ENCODE measurements at places on chromosomes 4 and X.
A peak's percentile ranks its signal among the peaks of the same experiment; 100 is the strongest.

GRCh38 chr4:175373031-175373430 lies 439.0 kb downstream of the GPM6A start:
- DNase-seq: no peak

GRCh38 chr4:73404042-73404441 lies at the start of gene ALB:
TSS of gene ALB (plus strand) at chr4:73404287. CDS start at chr4:73404328, 41 bp downstream.
- DNase-seq: no peak

GRCh38 chr4:9703391-9703790 lies 78.0 kb upstream of the DRD5 start:
- DNase-seq: peak; percentile 97

- DNase-seq: no peak
Measured at GRCh38 chr4:186030399-186030775, 38.6 kb upstream of the TLR3 start.

- no peak for DNase-seq
Measured at GRCh38 chr4:39025552-39026085, 6.6 kb downstream of the TMEM156 start.

GRCh38 chrX:150507251-150507856 lies 61.1 kb upstream of the MTM1 start:
- peak; percentile 73 for DNase-seq

- no peak for DNase-seq
Measured at GRCh38 chrX:38166478-38167083, 54.1 kb downstream of the SRPX start.

DNA sequence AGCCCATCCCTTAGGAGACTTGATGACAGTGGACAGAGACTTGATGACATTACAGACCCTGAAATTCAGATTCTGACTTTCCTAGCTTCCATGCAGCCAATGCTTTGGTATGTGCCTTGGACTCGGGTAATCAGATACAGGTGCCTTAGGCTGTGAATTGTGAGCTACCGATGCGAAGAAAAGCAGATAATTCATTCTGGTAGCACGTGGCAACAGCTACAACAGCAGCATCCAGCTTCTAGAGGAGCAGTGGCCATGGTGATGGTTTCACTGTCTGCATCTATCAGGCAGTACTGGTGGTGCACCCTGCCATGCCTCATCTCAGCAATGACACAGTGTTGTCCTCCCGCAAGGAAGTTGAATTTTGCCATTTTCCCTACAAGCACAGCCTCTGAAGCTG lies 126.9 kb upstream of the TAPT1 start:
- no peak for DNase-seq

DNA sequence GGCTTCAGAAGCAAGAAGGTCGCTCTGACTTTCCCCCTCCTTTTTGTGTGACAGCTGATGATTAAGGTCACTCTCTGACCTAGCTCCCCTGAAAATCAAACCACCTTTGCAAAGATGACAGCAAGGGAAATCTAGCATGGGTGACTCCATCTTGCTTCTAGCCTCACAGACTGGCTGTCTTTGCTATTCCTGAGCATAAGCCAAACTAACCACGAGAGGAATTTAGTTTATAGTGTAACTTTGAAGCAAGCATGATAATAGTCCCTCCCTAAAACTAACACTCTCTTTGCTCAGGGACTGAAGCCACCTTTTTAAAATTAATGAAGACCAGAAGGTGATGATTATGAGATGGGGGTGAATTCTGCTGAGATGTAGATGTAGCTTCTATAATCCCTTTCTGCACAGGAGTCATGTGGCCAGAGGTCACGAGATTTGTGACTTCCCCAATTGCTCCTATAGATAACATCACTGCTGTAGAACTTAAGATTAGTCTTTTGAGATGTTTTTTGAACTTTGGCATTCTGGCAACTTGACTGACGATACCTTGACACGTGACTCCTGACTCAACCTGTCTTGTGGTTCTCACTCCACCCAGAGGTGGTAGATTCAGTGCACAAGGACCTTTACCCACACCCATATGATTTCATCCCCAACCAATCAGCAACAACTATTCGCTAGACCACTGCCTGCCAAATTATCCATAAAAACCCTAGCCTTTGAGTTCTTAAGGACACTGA lies 14.9 kb upstream of the PDE5A start:
- DNase-seq: no peak

DNA sequence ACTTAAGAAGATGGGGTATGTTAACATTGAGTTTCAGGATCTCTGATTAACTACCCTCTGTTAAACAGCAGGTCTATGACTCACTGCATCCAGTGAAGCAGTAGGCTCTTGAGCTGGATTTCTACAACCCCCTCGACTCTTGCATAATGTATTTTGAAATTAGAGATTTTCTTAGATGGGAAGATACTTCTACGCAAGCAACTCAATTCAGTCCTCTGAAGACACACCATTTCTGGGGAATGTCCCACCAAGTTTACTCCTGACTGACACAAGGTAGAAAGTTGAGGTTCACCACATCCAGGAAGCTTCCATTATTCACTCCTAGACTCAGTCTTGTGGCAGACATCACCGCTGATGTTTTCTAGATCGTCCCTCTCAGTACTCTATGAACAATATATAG lies 12.9 kb downstream of the PALLD start:
- DNase-seq: no peak

GRCh38 chr4:151184523-151185458 lies 85.4 kb downstream of the RPS3A start:
- no peak for DNase-seq

All from endodermal cell (in vitro differentiated cells).